ENCODE measurements at places on chromosomes 7 and 10.
A peak's percentile ranks its signal among the peaks of the same experiment; 100 is the strongest.

- peak; percentile 58 for DNase-seq
Observed at GRCh38 chr7:108824840-108825580, 255.3 kb downstream of the DNAJB9 start.

- DNase-seq = no peak
Observed at GRCh38 chr7:105810556-105810955, 65.8 kb downstream of the ATXN7L1 start.

- no peak for DNase-seq
Observed at GRCh38 chr7:132966754-132967469, 115.0 kb downstream of the CHCHD3 start.

- DNase-seq = no peak
Observed at GRCh38 chr7:14835384-14835783, 67.2 kb downstream of the DGKB start.

DNA sequence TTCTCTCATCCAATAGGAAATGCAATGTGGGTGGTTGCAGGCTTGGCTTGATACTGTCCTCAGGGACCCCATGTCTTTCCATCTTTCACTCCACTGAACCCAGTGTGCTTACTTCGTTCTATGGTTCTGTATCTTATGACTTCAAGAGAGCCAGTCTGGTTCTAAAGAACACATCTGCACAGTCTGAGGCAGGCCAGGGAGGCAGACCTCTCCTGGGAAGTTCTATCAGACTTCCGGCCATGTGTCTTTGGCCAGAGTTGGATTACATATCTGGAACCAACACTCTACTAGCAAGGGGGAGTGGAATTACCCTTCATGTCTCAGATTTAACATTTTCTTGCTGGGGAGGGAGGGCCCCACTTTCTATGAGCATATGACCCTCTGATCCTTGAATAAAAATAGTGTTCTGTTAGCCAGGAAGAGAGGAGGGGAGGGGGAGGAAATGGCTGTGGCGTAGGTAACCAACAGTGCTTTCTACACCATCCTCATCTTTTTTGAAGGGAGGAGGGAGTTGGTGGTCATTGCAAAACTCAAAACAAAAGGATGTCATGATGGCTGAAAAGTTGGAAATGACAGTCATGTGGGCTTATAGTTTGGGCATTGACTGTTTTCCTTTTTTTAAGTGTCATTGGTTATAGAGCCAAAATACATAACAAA lies 370.2 kb downstream of the GATA3 start:
- DNase-seq = no peak

DNA sequence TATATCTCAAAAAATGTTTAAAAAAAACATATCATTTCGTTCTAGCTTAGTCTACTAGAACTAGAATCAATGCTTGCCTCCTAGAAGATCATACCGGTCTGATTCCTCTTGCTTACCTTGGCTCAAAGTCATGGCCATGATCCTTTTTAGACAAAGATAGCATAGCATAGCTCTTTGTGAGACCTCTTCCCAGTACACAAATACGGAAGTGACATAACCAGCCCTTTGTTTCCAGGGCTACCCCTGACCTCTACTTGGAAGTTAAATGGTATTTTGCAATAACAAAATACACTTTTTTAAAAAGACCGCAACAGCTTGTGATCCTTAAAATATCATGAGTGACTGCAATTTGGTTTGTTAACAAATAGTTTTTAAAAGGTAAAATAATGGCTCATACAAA lies 130.7 kb upstream of the NOBOX start:
- DNase-seq = no peak

DNA sequence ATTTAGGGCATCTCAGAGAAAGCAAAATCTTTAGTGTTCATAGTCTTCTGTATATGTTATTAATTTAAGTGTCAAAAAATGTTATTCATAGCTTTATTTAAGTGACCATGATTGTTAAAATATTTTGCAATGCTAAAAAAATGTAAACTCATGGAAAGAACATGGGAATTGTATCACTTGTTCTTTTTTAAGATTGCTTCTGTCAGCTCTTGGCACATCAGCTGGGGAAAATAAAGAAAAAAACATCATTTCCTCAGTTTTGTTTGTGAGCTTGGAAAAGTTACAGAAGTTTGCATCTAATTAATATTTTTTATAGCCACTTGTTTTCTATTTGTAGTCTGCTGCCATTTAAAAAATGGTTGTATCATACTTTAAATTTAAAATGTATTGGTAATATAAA lies 285.9 kb upstream of the CSTF2T start:
- DNase-seq = no peak

GRCh38 chr7:66790725-66791124 lies 50.2 kb downstream of the RABGEF1 start:
- DNase-seq = no peak

DNA sequence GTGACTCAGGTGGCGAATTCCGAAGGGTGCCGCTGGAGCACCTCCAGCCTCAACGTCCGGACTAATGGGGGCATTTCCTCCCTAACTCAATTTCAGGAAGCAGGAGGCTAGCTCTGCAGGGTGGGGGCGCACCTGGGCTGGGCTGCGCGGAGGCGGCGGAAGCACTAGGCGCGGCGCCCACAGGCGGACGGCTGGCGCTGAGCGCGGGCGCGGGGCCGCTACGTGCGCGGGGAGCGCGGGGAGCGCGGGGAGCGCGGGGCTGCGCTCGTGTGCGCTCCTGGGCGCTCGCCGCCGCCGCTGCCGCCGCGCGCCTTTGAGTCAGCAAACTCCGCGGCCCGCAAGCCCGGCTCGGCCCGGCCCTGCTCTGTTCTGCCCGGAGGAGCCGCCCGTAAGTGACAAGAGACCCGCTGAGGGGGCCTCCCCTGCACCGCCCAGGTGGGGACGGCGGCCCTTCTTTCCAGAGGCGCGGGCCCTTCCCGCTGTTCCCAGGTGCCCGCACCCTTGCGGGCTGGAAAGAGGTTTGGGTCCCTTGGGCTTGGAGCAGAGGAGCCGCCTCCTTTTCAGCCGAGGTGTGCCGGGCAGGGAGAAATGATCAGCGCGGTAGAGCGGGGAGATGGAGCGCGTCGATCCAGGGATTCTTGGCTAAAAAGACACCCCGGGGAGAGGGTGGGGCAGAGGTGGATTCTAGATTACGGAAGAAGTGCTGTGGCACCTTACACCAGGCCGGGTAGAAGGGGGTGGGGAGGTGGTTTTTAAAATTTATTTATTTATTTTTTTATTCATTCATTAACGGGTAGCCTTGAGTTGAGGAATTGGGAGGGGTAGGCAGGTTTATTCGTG lies at the start of gene SNX10:
Gene SNX10 (plus strand): TSS at position 164 of the 840 bp plus-strand sequence. CDS start 54,581 bp downstream, outside the sequence.
- DNase-seq = no peak

- no peak for DNase-seq
Observed at GRCh38 chr7:134919240-134919641, 67.1 kb upstream of the AGBL3 start.

GRCh38 chr10:131885391-131886165 lies 15.2 kb upstream of the PPP2R2D start:
- no peak for DNase-seq

- peak; percentile 100 for DNase-seq
Observed at GRCh38 chr10:91613411-91614187, 19.3 kb downstream of the PPP1R3C start.

GRCh38 chr7:42790196-42790595 lies 121.7 kb downstream of the C7orf25 start:
- DNase-seq = no peak

DNA sequence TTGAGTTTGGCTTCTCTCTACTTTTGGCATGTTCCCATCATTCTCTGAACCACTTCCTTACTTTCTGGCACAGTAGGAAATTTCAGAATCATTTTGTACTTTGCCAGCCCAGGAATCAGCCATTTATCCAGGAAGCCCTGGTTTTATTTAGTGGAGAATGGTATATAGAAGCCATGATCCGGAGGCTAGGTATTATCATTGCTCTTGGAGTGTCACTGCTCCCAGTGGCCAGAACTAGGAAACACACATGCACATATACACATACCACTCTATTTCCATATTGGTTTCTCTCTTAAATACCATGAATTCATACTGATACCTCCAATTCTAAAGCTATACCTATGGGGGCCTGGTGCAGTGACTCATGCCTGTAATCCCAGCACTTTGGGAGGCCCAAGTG lies 36.3 kb downstream of the SUFU start:
- DNase-seq = no peak

GRCh38 chr10:89741126-89741762 lies 39.9 kb downstream of the KIF20B start:
- no peak for DNase-seq

DNA sequence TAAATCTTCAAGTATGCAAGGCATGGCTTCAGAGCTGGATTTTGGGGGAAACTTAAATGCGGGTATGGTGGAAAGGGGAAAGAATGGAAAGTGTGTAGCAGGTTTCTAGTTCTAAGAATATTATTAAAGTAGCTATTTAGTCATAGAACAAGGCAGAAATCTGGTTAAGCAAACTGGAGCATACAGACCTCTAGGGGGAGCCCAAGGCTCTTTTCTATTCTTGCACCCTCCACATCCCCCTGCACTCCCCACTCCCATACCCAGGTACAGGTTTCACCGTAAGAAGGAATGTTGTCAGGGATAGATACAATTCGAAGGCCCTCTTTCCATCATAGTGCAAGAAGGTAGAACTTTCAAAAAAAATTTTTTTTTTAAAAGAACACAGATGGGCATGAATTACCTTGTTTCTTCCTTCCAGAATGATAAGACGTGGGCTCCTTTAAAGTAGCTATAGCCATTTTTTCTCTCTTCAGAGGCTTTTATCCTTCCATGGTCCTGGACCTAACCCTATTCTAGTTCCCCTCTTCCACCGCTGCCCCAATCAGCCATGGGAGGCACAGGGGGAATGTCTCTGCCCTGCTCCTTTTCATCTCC lies 41.5 kb upstream of the SMIM30 start:
- DNase-seq = peak; percentile 4

DNA sequence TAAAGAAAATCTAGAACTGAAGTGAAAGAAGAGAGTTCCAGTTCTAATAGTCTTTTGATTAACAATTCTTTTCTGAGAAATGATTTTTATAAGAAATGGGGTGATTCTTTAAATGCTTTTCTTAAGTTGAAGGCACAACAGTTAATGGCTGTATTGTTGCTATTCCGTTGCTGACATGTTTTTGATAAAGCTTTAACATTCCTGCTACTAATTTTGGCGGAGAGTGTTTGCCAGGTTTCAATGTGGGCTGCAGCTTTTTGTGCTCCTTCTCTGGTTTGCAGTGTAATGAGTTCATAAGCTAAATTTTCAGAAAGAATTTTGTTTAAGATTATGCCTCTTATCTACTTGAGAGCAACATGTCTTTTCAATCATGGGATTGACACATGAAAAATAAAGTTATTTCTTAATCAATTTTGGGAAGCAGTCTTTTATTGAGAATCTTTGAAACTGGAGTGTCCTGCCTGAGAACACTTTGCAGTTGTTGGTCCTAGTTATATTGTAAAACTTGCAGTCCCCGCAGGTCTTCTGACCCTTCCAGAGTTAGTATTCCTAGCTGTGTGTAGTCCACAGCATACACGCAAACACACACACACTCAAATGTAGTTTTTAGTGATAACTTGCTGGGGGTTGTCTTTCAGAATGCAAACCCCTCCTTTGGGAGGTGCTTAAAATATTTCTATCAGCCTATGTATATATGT lies 56.7 kb downstream of the COL17A1 start:
- no peak for DNase-seq

- no peak for DNase-seq
Observed at GRCh38 chr7:104294291-104294690, 34.1 kb upstream of the LHFPL3 start.

- DNase-seq = peak; percentile 97
Observed at GRCh38 chr10:80158598-80159127, 26.1 kb downstream of the PLAC9 start.

DNA sequence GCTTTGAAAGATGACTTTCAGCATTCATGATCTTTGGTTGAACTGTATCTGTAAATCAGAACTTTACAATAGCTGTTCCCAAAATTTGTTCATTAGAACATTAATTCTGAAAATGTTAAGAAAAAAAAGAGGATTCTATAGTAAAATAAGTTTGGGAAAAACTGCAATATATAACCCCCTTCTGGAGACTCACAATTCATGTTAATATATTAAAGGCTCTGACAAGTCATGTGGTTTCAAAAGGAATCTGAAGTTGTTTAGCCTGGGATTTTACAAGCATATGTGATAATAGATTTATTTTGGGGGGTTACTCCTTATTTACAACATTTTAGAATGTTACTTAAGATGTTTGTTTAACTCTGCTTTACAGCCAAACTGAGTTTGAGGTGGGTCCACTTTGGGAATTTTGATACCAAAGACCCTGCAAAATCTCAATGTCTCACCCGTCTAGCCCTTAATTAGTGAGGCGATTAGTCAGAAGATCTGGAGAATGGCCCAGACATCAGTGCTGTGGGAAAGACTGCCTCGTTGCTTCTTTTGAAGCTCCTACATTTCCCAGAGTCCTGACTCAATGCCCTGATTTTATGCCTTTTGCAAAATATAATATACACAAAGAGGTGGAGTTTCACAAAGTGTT lies 40.0 kb downstream of the CDK1 start:
- peak; percentile 70 for DNase-seq

DNA sequence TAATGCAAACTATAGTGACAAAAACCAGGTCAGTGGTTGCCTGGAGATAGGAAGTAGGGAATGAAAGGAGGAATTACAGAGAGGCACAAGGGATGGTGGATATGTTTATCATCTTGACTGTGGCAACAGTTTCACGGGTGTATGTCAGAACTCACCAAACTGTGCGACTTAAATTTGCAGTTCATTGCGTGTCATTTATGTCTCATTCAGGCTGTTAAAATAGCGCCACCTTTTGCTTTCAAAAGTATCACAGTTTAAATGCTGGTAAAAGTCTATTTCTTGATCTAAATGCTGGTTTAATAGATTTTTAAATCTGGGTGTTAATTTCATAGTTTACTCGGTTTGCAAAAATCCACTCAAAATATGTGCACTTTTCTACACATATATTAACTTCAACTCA lies 51.0 kb downstream of the PTTG1IP2 start:
- no peak for DNase-seq
